Stimulated activated CD8-positive, alpha-beta memory T cell treated with anti-CD3 and anti-CD28 coated beads, Interleukin-7, amount 100 ng/mL, for 24 hours (primary cell): ENCODE measurements at places on chromosomes 1 and 21.

DNA sequence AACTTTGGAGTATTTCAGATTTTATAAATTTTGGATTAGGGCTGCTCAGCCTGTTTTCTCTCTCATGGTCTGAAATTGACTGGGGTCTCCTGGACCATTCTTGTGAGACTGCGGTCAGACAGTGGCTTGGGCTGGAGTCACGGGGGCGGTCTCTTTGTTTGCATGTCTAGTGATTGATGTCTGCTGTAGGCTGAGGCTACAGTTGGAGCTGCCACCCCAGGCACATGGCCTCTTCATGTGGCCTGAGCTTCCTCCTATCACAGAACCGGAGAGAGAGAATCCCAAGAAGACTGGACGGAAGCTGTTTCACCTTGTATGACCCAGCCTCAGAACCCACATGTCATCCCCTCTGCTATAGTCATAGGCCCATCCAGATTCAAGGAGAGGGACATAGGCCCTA lies 96.1 kb downstream of the NID1 start:
- no peak for DNase-seq

- DNase-seq, result no peak
Observed at GRCh38 chr1:1084372-1085170, 10.5 kb upstream of the RNF223 start.

GRCh38 chr1:29969576-29969975 lies 733.3 kb downstream of the PTPRU start:
- DNase-seq, result no peak

DNA sequence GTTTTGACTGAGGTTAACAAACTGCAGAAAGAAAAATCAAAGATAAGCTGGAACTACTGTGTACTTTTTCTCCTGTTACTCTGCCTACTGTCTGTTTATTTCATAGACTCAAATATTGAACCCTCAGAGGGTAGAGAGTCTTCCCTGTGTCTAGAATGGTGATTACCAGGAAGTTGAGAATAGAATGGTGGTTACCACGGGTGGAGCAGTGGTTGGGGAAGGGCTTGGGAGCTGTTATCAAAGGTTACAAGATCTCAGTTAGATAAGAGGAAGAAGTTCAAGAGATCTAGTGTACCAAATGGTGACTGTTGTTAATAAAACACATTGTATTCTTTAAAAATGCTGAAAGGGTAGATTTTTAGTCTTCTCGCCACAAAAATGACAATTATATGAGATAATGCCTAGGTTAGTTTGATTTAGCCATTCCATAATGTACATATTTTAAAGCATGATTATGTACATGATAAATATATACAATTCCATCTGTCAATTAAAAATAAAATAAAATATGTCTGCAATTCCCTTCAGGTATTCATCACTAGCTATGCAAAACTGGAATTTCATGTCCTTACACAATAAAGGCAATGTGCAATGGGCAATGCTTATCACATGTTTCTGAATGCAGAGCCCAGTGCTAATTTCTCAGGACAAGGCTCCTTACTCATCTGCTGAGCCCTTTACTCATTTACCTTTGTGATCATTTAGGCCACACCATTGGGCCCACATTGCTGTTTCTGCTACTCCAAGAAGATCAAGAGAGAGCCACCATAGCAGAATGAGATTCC lies 474.3 kb upstream of the CAMK1G start:
- DNase-seq, result no peak

DNA sequence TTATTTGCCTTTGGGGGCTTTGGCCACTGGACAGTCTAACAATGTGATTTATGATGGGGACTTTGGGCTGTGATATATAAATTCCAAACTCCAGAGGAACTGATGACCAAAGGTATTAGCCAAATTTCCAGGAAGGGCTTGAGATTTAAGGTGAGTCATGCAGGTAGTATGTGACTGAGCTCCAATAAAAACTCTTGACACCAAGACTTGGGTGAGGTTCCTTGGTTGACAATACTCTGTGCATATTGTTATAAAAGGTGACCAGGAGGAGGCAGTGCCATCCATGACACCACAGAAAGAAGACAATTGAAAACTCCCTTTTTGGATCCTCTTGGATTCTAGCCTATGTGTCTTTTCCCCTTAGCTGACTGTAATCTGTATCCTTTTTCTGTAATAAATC lies 392.7 kb upstream of the LRRC7 start:
- no peak for DNase-seq

DNA sequence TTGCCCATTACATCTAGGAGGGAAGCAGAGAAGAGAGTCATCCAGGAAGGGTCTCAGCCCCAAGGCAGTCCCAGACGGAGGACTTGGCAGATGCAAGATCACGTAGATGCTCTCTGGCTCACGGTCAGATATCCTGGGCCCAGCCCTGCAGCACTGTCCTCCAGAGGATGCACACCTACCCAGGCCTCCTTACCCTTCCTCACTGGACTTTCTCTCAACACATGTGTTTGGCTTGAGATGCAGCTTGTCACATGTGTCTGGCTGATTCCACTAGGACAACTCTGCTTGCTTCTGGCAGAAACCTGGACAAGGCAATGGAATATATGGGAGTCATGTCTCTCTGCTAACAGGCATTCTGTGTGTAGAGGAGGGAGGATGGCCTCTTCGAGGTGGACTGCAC lies 32.4 kb upstream of the POU3F1 start:
- DNase-seq, result no peak

DNA sequence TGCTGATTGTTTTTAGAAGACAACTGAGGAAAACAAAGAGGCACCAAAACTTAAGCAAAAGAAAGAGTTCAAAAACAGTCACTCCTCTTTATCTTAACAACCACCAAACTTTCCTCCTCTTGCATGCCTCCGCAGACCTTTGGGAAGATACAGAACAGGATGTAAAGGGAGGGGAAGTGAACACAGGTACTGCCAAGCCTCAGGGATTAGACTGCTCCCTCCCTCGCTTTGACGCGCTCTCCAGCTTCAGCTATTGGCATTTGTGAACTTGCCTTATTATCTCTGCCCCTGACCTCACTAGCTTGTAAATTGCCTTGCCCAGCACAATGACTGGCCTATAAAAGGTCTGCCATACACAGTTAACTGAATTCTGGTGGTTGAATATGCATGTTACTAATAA lies 4.8 kb upstream of the SRP9 start:
- no peak for DNase-seq

DNA sequence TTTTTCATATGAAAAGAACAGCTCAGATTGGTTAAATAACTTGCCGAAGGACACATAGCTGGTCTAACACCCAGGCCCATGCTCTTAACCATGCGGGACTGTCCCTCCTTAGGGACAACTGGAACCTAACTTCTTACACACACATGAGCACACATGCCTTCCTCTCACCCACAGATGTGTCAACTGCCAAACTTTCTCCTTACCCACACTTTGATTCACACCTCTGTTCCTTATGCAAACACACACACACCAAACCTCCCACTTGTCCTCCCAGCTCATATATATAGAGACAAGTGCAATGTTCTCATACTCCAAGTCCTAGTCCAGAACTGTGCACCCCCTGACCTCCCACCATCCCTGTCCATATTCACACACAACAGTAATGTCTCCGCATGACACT lies 4.3 kb downstream of the RAB25 start:
- DNase-seq, result no peak

- DNase-seq, result no peak
Observed at GRCh38 chr1:22045604-22046228, 6.8 kb upstream of the CDC42 start.

DNA sequence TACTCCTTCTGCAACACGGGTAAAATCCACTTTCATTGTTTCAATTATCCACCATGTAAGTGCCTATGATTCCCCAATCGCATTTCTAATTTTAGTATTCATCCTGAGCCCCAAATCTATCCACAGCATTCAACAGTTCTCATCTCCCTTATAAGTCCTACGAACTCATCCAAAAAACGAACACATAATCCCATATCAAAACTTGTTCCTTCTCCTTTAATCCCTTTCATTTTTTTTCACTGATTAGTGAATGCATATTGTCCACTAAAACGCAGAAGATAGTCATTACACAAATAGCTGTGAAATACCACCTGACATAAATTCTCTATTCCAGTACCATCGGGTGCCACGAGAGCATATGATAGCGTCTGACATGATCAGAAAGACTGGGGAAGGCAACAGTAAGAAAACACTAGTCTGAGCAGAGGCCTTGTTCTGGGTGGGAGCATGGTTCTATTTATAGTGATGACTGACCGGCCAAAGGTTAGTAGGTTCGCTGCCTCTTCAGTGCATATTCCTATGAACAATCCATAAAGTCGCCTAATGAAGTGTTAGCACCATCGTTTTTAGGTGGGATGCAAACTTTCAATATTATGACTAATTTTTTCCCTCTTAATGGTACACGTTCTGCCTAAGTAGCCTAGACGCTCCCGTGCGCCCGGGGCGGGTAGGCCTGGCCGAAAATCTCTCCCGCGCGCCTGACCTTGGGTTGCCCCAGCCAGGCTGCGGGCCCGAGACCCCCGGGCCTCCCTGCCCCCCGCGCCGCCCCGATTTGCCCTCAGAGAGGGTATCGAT lies 648 bp downstream of the ATP5PF start:
- DNase-seq, result no peak

DNA sequence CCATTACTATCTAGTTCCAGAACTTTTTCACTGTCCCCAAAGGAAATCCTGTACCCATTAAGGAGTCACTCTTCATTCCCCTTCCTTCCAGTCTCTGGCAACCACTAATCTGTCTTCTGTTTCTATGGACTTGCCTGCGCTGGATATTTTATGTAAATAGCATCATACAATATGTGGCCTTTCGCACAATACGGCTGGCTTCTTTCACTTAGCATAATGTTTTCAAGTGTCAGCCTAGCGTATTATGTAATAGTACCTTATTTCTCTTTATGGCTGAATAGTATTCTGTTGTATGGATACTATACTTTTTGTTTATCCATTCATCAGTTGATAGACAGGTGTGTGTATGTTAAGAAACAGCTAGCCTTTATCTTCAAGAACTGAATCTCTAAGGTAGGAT lies 14.3 kb downstream of the ATF3 start:
- DNase-seq, result no peak

DNA sequence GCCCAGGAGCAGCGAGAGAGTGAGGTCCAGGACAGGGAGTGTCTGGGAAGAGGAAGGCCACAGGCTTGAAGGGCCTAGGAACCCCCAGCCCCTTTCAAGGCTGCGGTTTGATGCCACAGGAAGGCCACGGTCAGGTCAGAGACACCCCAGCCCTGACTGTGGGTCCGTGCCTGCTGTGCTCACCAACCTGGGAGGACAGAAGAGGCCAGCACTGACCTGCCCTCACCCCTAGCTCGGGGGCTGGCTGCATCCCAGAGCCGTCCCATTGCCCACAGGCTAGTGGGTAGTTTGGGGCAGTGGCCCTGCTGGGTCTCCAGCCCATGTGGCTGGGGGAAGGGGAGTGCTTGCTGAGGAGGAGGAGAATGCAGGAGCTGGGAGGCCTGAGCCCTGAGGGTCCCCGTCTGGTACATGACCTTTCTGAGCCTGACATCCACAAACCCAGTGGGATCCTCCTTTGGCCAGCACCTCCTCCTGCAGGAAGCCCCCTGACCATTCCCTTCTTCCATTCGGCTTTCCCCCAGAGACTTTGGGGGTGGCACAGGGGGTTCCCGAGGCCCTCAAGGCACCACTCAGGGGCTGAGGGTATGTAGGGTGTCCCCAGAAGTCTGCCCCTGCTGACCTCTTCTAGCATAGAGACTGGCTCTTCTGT lies 54.3 kb downstream of the WNT9A start:
- no peak for DNase-seq

GRCh38 chr1:25030012-25030411 lies 99.9 kb upstream of the RUNX3 start:
- DNase-seq, result no peak

DNA sequence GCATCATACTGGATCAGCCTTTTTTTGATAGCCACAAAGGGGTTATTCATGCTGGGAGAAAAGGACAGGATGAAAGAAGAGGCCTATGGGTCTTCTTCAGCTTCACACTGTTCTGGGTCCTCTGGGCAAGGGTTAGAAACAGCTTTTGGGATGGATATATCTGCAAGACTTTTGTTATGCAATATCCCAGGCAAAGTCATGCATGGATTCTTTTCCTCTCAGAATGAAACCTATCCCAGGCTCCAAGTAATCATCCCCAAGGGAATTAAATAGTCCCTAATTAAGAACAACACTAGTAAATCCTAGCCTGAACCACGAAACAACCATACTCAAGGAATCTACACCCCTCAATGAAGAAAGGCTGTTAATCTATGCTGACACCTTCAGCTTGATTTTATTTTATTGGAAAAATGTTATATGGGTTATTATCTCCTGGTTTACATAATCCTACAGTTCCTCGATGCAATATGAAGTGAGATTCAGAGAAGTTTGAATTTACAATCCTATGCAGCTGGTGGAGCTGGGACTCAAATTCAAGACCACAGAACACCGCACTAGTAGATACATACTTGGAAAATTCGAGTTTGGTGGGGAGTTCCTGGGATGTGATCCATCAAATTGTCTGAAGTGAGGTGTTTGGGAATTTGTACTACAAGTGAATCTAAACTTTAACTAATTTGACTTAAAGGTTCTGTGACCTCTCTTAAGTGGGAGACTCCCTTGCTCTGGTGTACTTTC lies 338.6 kb downstream of the TBX15 start:
- DNase-seq, result no peak

DNA sequence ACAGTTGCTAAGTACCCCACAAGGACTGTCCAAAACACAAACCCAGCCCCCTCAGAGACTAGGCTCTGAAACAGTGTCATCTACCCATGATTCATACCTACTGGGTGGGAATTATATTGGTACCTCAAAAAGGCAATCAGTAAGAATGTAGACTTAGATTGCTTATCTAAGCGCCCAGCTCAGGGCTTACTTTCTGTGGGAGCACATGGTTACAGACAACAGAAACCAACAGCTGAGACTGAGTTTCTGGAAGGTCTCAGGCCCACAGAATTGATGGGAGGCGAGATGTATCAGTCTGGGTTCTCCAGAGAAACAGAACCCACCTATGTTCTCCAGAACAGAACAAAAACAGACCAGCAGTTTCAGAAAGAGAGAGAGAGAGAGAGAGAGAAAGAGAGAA lies 147.3 kb upstream of the KAZN start:
- no peak for DNase-seq

DNA sequence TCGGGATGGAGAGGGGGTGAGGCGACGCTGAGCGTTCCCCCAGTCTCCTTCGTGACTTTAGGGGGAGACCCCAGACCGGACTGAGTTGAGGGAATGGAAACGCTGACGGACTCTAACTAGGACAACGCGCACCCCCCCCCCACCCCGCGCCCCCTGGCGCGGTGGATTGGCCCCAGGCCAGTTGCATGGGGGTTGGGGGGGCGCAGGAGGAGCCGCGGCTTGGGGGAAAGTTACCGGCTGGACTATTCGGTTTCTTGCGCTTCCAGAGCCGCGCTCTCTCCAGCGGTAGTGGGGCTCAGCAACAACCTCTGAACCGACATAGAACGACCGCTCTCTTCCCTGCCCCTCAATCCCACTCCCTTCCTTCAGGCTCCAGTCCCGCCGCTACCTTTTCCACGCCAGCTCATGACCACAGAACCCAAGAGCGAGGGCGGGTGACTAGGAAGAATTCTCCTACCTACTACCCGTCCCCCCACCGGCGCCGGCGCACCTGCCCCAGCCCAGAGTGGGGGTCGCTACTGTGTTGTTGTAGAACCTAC lies 694 bp downstream of the ZBTB7B start:
- no peak for DNase-seq
